Activated CD4-positive, alpha-beta T cell treated with anti-CD3 and anti-CD28 coated beads, Interleukin-10, Interleukin-2, amounts not matched to agents 100 ng/mL and 50 ng/mL, durations not matched to agents 16 hours and 8 hours (primary cell): ENCODE measurements at places on chromosomes 4 and X.

DNA sequence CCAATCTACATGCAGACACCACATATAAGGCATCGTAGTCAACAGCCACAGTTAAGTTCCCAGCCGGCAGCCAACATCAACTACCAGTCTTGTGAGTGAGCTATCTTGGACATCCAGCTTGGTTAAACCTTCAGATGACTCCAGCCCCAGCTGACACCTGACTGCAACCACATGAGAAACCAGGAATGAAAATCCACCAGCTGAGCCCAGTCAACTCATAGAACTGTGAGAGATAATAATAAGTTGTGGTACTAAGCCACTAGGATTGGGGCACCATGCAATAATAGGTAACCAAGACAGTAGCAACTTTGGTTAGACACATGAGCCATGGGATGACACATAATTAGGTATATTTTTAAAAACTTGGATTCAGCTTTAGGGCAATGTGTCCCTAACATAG lies 188.1 kb upstream of the BCOR start:
- no peak for DNase-seq

DNA sequence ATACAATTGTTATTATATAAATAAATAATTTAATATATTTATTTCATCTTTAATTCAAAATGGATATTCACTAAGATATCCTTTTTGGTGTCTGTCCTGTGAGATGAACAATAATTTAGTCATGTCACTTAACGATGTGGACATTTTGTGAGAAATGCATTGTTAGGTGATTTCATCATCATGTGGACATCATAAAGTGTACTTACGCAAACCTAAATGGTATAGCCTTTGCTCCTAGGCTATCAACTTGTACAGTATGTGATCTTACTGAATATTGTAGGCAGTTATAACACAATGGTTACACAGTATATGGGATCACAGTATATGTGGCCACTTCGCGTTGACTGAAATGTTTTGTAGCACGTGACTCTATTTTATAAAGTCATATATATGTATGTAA lies 20.2 kb upstream of the CHRNA9 start:
- DNase-seq, result no peak

DNA sequence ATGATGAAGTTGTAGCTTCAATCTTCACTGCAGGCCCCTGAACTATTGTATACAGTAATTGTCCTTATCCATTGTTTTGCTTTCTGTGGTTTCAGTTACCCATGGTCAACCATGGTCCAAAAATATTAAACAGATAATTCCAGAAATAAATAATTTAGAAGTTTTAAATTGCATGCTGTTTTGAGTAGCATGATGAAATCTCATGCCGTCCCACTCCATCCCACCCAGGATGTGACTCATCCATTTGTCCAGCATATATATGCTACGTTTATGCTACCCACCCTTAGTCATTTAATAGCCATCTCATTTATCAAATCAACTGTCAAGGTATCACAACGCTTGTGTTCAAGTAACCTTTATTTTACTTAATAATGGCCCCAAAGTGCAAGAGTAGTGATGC lies 34.5 kb downstream of the IQCM start:
- no peak for DNase-seq

GRCh38 chrX:107596651-107597050 lies 31.7 kb upstream of the PRPS1 start:
- no peak for DNase-seq

DNA sequence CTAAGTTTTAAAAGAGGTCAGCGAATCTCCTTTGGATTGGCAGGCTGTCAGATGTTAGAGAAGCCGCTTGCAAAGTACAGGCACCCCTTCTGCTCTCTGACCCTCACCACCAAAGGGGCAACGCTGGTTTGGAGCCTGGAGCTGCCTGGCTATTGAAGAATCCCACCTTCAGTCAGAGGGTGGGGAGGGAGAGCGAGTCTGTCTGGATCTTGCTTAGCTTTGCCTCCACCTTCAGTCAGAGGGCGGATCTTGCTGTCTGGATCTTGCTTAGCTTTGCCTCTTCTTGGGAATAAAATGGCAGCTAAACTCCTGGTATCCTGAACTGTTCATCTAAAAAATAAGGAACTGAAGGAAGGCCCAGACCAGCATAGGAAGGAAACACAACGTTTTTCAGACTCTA lies 7.3 kb downstream of the CCDC110 start:
- DNase-seq, result no peak

DNA sequence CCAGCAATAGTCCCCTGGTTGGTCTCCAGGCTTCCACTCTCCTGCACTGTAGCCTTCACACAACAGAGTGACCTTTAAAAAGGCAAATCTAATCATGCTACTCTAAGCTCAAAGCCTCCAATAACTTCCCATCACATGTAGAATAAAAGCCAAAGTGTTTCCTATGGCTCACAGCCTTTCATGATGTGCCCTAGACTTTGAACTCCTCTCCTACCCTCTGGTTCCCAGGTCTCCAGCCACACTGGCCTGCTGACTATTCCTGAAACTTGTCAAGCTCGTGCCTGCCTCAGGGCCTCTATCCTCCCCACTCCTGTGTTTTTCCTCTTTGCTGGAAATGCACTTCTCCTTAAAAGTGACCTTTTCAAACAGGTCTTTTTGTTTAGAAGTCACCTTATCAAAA lies 3.1 kb downstream of the MANBA start:
- no peak for DNase-seq

DNA sequence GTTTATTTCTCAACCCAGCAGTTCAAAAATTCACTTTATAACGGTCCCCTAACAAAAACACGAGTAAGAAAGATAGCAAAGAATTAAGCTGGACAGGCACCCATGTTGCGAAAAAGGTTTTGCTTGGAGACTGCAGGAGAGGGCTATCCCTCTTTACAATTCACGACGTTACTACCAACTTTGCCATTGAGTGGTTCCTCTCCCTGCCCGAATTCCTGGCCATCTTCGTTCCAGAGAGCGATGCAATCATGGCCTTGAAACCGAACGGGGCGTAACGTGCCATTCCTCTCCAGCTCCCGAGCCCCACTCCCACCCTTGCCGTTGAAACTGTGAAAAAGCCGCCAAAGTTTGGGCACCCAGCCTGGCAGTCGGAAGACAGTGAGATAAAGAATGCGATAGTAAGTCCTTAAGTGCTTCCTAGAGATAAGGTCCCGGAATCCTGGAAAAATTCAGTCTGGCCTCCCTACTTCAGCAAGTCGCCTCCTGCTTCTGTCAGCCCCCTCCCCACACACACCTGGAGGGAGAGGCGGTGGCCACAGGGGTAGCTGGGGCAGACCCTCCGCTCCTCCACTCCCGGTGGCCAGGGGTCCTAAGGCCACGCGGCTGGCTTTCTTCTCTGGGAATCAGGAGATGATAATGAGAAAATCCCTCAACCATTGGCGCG lies 65.2 kb downstream of the FBXO8 start:
- DNase-seq, result no peak

DNA sequence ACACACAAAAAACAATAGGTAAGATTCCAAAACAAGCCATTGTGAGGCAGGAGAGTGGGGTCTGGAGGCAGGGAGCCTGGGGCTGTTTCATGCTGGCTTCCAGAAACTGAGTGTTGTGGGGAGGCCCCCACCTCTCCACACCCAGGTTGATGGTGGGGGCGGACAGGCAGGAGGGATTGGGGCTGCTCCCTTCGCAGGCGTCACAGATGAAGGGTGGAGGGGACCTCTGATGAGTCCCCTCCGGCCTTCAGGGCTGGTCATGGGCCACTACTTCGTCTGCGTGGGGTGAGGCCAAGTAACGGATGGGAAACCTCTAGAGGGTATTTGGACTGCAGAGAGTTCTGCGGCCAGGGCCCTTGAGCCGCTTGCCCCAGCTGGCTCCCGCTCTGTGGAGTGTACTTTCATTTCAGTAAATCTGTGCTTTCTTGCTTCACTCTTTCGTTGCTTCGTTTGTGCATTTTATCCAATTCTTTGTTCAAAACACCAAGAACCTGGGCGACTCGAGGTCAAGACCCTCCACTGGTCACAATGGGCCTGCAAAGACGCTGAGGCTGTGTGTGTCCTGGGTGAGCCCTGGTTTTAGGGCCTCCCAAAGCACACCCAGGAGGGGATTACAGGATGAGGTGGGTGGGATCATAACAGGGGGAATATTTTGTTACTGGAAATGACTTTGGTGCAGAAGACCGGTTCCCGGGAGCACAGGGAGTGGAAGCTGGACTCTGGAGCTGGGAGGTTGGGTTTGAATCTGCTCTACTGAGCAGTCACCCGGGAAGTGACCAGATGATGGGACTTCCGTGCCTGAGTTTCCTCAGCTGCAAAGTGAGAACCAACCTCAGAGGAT lies 83.7 kb upstream of the ADRA2C start:
- DNase-seq, result no peak
